ACHN (cell line): ENCODE measurements at places on chromosomes 1 and 21.

DNA sequence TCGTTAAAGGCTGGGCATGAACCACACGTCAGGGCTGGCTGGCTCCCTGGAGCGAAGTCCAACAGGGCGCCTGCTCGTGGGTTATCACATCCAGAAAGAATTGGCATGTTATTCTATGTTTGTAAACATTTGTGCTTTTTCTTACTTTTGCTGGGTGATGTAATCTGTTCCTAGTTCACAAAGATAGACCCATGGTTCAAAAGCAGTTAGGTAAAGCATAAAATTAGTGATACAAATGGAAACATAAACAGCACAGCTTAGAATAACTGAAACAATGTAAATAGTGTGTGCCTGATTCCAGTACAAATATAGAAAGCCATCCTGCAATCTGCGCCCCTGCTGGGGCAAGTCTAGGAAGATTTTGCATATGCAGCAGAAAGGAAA is 184.0 kb upstream of the C1orf174 start:
- no peak for DNase-seq

DNA sequence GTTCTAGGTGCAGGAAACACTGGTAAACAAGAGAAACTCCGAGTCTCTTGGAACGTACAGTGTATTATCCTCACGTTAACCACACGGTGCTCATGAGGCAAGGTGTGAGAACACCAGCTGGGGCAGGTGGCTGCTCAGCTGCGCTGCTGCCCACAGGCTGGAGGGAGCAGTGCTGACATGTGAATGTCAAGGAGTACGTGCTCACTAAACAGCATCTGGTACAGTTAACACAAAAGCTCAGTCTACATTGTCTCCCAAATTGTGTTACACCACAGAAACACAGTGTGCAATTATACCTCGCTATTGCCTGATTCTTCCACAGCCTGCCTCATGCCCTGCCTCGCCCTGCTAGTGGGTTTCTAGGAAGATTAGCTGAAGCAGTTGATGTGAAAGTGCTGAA is 138.4 kb downstream of the GLIS1 start:
- DNase-seq, result no peak

DNA sequence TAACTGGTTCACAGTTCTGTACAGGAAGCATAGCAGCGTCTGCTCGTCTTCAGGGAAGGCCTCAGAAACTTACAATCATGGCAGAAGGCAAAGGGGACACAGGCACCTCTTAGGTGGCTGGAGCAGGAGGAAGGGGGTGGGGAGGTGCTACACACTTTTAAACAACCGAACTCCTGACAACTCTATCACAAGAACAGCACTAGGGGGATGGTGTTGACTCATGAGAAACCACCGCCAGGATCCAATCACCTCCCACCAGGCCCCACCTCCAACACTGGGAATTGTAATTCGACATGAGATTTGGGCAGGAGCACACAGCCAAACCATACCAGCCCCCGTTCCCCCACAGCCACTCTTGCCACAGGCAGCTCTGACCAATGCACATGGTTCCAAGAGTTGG is 306.3 kb upstream of the POU3F1 start:
- DNase-seq, result no peak

DNA sequence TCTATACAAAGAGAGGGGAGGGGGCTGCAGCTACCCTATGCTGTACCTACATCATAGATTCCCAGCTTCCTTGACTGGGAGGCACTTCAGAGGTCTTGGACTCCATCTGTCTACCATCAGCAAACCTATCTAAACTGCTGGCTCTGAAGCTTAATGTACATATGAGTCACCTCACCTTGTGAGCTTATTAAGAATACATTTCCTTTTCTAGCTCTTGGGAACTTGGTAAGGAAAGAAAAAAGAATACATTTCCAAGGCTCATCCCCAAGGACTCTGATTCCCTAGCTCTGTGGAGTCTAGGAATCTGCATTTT is 50.0 kb upstream of the PRELP start:
- no peak for DNase-seq

DNA sequence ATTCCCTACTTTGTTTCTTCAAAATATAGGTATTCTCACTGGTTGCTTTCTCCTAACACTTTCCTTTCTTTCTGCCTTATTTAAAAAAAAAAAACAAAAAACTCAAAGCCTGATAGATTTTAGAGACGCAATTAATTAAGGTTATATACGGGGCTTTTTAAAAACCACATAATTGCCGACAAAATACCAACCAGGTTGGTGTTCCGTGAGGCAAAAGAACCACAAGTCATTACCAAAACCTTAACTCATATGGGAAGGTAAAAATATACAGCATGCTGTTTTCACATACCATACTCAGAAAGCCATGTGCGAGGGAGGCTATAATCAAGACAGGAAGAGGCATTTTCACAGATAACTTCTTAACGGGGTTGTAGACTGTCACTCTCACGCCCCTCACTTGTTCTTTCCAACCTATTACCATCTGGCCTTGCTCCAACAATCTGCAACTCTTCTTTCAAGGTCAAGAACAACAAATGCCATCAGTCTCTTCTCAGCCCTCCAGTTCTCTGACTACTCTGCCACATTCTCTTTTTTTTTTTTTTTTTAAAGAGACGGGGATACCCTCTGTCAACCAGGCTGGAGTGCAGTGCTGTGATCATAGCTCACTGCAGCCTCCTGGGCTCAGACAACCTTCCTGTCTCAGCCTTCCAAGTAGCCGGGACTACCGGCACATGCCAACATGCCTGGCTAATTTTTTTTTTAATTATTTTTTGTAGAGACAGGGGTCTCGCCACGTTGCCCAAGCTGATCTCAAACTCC is 102.6 kb downstream of the APP start:
- DNase-seq, result no peak

DNA sequence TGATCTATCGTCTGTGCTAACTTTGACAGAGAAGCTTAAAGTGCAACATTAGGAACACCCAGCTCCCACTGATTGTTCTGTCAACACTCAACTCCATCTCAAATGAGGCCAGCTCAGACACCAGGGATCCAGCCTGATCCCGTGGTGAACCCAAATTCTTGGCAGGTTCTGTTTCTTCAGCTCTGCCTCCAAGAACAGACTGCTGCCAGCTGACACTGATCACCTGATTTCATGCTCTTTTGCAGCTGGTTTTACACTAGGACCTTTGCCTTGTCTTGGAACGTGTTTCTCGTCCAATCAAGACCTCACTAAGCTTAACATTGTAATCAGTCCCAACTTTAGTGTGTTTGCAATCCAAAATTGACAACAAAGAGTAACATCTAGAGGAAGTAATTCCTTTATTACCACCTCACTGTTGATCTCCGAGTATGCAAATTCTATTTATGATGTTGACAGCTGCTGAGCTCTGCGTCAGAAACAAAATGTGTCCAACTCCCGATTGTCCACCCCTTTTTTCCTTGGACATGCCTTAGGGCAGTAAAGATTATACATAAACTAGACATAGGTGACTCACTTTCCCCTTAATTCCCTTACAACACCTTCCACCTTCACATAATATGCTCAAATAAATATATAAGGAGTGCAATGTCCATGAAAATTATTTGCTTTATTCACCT is 1.6 kb upstream of the HYI start:
- DNase-seq, result no peak

DNA sequence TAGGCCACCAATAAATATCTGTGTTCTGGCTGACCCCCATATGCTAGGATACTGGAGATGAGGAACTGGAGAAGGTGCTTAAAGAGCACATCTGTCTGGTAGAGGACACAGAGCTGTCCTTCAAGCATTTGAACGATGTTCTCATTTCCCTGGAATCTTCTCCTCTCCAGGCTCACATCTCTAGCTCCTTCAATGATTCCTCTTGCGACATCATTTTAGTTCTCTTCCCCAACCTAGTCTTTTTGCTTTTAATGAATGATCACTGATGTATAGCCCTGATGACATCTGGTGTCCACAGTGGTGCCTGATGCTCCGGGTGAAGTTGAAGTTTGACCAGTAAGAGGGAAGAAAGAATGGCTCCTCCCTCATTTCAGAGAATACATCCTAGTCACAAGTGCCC is 80.8 kb upstream of the UBE2U start:
- no peak for DNase-seq

DNA sequence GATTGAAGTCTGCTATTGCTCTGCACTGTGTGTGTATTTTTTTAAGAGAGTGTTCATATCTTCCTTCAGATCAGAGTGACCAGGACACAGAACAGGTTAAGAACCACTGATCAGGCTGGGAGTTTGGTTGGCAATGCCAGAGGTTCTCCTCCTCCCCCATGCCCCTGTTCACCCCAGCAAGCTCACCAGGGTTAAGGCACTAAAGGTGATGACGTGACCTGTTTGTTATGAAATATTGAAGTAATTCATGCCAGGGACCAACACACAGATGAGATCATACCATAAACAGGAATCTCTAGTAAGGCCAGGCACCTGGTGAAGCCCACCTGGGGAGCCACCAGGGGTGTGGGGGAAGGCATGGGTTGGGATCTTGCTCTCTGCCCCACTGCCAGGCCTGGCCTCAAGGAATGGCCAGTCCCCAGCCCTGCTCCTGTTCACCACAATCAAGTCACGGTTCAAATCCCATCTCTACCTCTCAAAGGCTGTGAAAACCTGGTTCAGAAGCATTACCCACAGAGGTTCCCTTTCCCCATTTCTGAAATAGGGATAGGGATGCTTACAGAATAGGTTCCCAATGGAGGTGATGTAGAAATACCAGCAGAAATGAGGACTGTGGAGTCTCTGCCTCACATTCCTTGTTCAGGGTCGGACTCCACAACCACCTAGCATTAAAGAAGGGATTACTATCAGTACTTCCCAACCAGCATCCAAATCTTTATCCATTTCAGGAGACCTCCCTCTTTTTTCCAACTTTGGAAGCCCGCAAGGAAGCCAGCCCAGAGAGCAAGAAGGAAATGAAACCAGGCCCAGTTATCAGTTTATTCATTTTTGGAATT is 2.4 kb downstream of the ID3 start:
- DNase-seq, result no peak

GRCh38 chr1:231248778-231249177 is 7.8 kb downstream of the GNPAT start:
- DNase-seq, result no peak

DNA sequence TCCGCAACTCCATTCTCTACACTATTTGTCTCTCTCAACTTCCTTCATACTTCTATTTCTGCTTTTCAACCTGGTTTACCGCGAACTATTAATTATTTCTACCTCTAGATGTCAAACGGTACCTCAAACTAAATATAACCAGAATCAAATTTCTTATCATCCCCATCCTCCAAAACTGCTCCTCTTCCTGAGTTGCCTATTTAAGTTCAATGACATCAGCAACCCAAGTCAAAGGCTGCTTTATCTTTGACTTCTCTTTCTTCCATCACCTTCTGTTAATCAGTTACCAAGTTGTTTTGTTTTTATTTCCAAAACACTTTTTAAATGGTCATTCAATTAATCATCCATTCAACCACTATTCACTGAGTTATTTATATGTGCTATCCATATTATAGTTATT is 171.9 kb downstream of the COL24A1 start:
- DNase-seq, result no peak

DNA sequence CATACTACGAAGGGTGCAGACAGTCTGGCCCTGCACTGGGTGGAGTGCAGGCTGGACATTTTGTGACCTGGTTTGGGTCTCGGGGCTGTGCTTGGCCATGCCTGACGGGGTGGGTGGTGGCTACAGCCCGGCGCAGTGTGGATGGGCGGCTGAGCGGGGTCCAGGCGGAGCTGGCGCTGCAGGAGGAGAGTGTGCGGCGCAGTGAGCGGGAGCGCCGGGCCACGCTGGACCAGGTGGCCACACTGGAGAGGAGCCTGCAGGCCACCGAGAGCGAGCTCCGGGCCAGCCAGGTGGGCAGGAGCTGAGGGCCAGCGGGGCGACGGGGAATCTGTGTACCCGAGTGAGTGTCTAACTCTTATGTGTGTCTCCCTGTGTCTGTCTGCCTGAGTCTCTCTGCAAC is 14.1 kb downstream of the MFAP2 start:
- DNase-seq, result no peak

GRCh38 chr1:9183441-9183840 is 51.1 kb upstream of the H6PD start:
- DNase-seq, result no peak

DNA sequence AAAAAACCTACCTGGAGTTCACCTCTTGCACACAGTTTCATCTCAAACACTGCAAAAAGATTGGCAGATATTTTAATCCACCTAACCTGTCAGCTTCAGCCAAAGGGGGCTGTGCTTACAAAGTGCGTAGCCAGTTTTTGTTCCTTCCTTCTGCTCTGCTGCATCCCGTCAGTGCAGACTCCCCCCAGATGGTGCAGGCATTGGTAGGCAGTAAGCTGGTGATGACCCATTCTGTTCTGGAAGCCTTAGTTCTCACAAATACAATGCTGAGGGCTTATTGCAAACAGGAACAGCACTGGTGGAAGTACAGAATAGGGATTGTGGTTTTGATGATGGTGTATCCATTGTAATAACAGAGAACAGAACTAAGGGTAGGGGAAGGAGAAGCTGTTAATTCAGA is 239.5 kb downstream of the RYR2 start:
- DNase-seq, result no peak

GRCh38 chr1:2446861-2447260 is 29.2 kb upstream of the PLCH2 start:
- DNase-seq, result no peak

DNA sequence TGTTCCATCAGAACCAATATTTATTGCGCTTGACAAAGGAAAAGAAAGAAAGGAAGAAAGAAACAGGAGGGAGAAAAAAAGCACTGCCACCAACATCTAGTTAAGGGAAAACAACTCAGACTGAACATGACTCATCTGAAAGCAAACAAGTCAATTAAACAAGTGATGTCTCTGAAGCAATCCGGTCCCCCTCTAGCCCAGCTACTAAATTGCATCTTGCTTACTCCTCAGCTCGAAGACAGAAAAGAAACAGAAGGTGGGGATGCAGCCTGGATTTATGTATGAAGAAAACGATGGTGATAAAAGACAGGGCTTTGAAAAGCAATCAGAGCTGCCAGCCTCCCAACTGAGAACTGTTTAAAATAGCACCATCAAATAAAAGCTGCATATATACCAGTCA is 188.2 kb downstream of the OMA1 start:
- DNase-seq, result no peak

- DNase-seq, result no peak
Measured at GRCh38 chr1:156251527-156251926, 3.7 kb upstream of the PAQR6 start.

DNA sequence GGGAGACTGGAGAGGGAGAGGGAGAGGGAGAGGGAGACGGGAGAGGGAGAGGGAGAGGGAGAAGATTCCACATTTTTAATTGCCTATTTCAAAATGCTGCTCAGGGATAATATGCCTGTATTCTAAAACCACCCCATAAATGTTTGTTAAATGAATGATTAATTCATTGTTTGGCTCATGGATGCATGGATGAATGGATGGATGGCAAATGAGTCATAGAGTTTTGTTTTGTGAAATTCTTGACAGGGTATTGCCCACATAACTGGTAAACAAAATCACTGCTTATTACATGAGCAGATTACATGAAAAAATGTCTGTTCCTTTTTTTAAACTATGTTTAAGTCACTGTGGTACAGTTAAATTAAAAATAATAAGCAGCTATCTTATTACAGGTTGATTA is 220.4 kb downstream of the ZP4 start:
- DNase-seq, result no peak

GRCh38 chr1:246317332-246318035 is 189.6 kb downstream of the SMYD3 start:
- DNase-seq, result no peak
